ENCODE measurements at places on chromosomes 16 and 17.

DNA sequence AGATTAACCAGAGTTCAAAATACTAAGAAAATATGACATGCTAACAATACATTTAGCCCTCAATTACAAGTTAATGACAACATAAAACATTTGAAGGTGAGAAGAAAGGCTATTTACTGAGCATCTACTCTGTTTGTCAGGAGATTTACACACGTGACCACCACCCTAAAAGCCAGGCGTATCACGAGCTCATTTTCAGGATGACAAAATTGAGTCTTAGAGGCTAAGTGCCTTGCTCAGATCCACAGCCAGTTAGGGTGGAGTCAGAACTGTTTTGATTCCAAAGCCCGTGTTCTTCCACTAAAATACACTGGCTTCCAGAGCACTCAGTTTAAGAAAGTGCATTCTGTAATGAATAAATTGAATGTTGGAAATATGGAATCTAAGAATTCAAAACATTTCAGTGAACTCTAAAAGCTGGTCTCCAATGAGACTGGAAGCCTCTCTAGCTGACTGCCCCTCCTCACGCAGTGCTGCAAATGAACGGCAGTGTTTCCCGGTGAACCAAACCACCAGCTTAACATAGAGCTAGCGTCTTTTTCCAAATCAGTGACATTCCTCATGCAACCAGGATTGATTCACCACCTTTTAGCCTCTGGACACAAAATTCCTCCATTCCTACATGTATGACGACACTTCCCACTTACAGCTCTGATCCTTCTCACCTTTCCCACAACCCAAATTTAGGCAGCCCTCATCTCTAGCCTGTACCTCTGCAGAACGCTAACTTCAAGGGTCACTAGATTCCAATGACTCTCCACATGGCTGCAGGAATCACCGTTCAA, 5.9 kb downstream of the ZDHHC7 start:
- no peak for DNase-seq

- DNase-seq = no peak
Measured at GRCh38 chr17:66730461-66730923, 104.4 kb upstream of the CACNG5 start.

- peak; percentile 70 for DNase-seq
Measured at GRCh38 chr17:17019891-17020456, 22.3 kb upstream of the MPRIP start.

- DNase-seq = peak; percentile 83
Measured at GRCh38 chr17:55264645-55265298, at the start of gene HLF. Gene HLF (plus strand): TSS chr17:55264960. CDS start chr17:55265485, 525 bp downstream.

GRCh38 chr16:1102921-1103635, 7.0 kb upstream of the C1QTNF8 start:
- peak; percentile 53 for DNase-seq

All from Caco-2 (cell line).